ENCODE measurements at places on chromosomes 7 and 10. TPM values are rescaled to one million over a fixed set of nuclear protein-coding genes. Genes with fewer than 3 reads are reported as not detected.

GRCh38 chr10:100642295-100642994, 102.9 kb upstream of the PAX2 start:
- DNase-seq = no peak

The EPC1 gene
- 12.3 TPM for polyA plus RNA-seq

GRCh38 chr10:60870803-60871202, 73.2 kb downstream of the RHOBTB1 start:
- DNase-seq = no peak

The PKD2L1 gene
- 0.17 TPM for polyA plus RNA-seq

The CRYGN gene
- polyA plus RNA-seq = not detected

GRCh38 chr10:25023278-25023677, 6.9 kb downstream of the THNSL1 start:
- peak; percentile 39 for DNase-seq

The BRI3 gene
- polyA plus RNA-seq = 240 TPM

The MNX1 gene
- polyA plus RNA-seq = not detected

The BEND7 gene
- 16.7 TPM for polyA plus RNA-seq

DNA sequence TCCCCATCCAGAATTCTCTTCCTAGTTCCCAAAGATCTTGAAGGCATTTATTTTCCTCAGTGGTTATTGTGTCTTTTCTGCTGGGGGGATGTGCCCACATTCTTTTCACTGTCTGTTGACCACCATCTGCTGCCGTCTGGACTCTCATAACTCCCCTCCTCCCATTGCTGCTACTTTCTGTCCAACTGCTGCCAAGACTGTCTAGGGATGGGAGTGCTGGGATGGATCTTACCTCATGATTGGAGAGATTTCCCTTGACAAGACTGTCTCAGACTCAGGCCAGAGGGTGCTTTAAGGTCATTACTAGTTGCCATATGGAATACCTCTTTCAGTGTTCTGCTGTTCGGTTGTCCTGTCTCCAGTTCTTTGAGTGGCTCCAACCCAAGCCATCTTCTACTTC, 141.6 kb downstream of the C1GALT1 start:
- DNase-seq = no peak

GRCh38 chr10:99431190-99431760, 851 bp upstream of the GOT1 start:
- DNase-seq = no peak

The FFAR4 gene
- 0.11 TPM for polyA plus RNA-seq

The SAP25 gene
- polyA plus RNA-seq = 5.7 TPM

The CYP3A7 gene
- polyA plus RNA-seq = 0.69 TPM

Measured in kidney (tissue), 22 donors.